D341Med (cell line): ENCODE measurements at places on chromosomes 4 and X.

GRCh38 chr4:73070074-73070390 lies 516 bp upstream of the COX18 start:
- peak; percentile 27 for DNase-seq

- DNase-seq: no peak
Observed at GRCh38 chr4:169340834-169341233, 70.1 kb upstream of the SH3RF1 start.

DNA sequence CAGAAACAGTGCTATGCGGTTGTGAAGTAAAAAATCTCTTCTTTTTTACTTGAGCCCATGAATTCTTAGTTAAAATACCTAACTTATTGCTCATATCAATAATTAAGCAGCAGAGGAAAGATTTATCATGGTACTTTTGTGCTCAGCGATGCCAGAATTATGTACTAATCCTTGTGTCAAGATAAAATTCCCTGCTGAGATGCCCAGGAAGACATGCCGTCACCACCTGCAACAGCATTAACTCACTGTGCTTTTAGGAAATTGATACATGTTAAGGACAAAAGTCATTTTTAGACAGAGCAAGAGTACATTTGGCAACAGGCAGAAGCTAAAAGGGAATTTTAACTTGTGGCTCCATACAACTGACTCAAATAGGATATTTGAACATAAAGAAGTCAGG lies 138.9 kb downstream of the NPNT start:
- DNase-seq: no peak

GRCh38 chr4:81506731-81507130 lies 35.0 kb upstream of the RASGEF1B start:
- DNase-seq: no peak

GRCh38 chr4:113060853-113061252 lies 11.4 kb downstream of the ANK2 start:
- DNase-seq: no peak

DNA sequence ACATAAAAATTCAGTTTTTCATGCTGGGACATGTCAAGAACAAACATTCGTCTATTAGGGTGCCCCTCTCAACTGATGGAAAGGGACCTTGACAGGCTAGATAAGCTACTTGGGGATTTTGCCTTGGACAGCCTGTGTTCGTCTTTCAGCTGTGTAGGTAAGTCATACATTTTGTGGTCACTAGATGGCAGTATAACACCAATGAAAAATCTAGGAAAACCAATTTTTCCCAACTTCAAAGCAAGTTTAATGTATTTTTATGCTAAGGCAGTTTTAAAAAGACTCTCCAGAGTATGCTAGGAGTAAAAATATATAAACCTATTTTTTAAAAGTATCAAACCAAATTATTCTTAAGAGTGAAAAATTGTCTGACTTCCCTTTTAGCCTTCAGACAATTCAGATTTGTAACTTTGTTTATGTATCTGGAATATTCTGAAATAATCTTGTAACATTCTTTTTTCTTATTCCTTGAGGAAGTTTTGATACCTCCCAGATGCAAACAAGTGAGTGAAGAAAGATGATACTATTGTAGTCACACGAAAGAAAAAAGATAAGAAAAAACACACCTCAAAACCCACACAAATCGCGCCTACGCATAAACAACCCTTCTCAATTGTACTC lies 158.3 kb downstream of the CPE start:
- peak; percentile 52 for DNase-seq

DNA sequence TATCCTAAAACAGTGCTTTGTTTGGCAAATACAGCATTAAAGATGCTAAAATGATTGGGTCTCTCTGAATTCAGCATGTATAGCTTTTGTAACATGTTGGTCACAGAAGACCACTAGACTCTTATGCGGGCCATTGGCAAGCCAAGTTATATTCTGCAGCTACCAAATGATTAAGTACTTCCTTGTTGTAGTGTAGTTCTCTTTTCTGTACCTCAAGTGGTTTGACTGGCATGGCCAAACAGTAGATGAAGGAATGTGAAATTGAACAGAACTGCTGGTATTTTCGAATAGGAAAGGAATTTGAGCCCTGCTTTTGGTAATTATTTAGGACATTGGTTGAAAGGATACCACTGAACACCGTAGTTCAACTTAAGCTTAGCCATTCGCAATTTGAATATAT lies 193.9 kb upstream of the GPC4 start:
- no peak for DNase-seq

GRCh38 chrX:46456125-46456922 lies 88.9 kb downstream of the ZNF674 start:
- DNase-seq: no peak

GRCh38 chrX:1466971-1467561 lies 14.4 kb upstream of the ASMTL start:
- no peak for DNase-seq

- no peak for DNase-seq
Observed at GRCh38 chr4:139207873-139208403, 30.9 kb upstream of the ELF2 start.

DNA sequence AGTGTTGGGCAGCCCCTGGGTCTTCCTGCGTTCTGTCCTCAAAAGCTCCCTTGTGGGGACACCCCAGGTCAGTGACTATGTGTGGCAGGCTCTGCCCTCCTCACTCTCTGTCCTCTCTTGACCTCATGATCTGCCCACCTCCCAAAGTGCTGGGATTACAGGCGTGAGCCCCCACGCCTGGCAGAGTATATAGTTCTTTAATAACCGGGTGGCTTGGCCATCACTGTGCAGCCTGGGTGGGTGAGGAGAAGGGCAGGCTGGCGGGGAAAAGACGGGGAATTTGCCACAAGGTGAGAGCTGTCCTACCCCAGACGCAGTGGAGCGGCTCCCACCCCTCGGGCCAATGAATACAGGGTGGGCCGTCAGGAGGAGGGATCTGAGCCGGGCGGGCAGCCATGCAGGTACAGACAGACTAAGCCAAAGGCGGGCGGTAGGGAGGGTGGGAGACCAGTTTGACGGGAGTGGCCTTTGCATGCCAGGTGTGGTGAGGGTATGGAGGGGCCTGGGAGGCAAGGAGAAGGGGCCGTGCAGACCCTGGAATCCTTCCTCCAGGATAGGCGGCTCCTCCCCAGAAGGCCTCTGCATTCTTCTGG lies 2.5 kb downstream of the SH3BP2 start:
- DNase-seq: no peak

- no peak for DNase-seq
Observed at GRCh38 chr4:57044279-57044678, 65.6 kb downstream of the POLR2B start.

DNA sequence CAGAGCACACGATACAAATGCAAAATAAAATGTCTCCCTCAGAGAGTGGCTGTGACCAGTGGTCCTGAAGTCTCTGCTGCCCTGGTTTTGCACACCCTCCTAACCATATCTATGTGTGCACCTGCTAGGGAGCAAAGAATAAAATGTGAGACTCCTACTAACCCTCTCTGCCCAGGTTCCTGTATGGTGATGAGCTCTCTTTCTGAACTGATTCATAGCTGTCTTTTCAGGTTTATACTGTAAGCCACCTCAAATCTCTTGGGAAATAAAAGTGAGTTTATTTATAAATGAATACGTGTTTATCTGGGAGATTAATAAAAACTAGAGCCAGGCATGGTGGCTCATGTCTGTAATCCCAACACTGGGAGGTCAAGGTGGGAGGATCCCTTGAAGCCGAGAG lies 126.0 kb upstream of the RBPJ start:
- no peak for DNase-seq

DNA sequence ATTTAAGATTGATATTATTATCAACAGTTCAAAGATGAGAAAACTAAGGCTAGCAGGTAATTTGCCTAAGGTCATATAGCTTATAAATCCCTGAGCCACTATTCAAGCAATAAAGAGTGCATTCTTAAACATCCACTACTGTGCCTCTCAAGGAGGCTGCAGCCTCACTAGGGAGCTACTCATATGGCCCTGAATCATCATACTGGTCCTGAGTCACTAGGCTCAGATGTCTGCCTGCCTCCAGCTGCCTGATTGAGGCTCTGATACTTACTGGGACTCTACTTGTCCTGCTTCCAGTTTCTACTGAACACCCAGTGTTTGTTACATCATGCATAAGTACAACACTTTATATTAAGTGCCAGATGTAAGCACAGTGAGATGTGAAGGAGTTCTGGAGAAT lies 110.7 kb downstream of the AASDH start:
- no peak for DNase-seq

DNA sequence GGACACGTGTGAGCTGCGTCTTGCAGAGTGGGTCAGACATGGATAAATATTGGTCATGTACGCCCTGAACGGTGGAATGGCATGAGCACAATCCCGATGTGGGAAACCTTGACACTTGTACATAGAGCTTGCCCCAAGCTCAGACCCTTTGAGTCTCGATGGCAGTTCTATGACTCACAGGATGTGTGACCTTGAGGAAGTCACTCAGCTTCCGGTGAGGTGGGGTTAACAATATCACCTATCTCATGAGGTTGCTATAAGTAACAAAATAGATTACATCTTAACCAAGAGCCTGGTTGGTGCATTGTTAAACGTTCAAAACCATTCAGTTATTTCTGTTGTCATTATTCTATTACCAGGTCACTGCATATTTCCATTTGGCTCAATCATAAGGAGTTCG lies 109.1 kb upstream of the TBL1X start:
- no peak for DNase-seq

DNA sequence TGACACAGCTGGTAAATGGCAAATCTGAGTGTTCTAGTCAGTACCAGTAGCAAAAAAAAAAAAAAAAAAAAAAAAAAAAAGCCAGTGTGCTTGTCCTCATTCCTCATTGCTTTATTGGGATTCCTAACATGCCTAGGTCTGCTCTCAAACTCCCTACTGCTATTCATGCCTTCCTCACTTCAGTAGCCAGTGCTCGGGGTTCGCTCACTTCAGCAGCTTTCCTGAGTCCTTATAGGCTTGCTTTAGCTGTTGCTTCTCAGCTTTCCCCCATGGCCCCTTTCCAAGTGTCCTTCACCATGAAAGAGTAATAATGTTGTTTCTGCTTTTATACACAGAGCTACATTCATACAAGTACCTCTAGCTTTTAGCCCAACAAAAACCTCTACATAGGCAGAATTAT lies 30.8 kb downstream of the SLITRK2 start:
- no peak for DNase-seq

DNA sequence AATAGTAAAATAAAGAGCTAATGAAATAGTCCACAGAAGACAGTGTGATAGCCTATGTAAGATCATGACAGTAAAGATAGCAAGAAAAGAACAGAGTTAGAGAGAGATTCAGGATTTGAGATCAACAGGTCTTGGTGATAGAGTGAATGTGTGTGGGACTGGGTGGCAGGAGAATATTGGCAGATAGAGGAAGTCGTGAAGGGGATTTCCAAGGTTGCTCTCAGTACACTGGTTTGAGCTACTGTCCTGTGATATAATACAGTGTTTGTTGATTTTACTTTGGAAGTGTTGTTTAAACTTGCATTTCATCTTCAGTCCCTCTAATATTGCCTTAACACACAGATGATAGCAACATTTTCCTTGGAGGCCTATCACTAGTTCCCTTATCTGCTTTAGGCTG lies 44.1 kb downstream of the DTHD1 start:
- no peak for DNase-seq

GRCh38 chrX:1109580-1110119 lies 102.8 kb downstream of the CRLF2 start:
- no peak for DNase-seq

GRCh38 chrX:116246261-116246660 lies 75.7 kb downstream of the AGTR2 start:
- no peak for DNase-seq

GRCh38 chr4:2691313-2691712 lies 64.8 kb downstream of the TNIP2 start:
- DNase-seq: no peak

DNA sequence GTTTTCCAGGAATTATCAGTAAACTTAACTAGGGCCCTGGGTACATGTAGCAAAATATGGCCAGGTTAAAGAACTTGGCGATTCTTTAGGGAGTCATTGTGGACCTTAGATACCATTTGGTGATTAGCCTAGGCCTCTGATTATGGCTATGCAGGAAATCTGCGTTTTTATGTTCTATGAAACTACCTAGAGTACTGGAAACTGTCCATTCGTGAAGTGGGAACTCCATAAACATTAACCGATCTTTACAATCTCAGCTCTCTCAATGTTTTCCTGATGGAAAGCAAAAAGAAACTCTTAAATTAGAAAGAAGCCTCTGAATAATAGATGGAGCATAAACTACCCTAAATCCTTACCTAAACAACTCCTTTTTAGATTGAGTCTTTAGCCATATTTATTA lies 121.9 kb downstream of the SH3RF1 start:
- no peak for DNase-seq

- DNase-seq: no peak
Observed at GRCh38 chrX:115694028-115694427, 133.1 kb downstream of the PLS3 start.

DNA sequence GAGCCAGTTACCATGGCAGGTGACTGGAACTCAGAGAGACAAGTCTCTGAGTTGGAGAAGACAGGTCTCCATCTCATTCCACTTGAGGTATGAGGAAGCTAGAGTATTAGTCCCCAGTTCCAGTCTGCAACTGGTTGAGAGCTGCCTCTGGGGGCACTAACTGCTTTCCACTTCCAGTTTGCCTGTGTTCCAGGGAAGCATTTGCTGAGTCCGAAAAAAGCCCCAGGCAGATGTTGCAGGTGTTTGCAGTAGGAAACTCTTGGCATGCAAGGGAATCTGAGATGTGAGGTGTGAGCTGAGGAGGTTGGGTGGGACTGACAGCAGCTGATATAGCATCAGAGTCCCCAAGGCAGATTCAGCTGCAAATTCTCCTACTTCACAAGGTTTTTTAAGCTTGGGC lies 272.2 kb upstream of the CASK start:
- DNase-seq: no peak

DNA sequence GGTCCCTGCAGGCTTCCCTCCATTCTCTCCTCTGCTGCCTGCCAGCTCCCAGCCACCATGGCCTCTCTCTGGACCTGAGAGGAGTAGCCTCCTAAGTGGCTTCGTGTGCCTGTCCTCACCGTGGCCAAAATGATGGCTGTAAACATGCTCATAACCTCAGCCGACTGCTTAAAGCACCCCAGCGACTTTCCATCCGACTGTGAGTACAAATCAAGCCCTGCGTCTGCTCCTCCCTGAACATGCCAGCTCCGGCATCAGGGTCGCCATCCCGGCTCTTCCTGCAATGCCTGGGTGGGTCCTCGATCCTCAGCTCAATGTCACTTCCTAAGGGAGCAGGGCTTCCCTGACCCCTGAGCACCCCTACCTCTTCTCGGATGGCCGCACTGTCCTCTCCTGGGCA lies 3.3 kb upstream of the SORCS2 start:
- no peak for DNase-seq

GRCh38 chrX:155023907-155024833 lies 1.6 kb upstream of the F8 start:
- no peak for DNase-seq

DNA sequence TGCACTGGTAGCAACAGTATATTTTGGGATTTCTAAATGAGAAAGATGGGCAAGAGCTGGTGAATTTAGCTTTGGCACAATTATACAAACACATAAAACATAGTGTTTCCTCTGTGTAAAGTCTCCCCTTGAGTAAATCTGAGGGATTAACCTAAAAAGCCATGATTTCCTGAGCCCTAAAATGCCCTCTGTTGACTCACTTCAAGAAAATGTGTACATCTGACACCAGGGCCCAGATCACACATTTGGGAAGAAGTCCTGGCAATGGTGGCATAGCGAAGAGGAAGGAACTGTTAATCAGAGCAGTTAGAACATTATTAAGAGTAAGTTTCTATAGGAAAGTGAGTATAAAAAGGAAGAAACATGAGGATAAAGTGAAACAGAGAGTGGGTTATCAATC lies 338.5 kb downstream of the SPOCK3 start:
- no peak for DNase-seq
